ENCODE measurements at places on chromosomes 6 and 20.
A peak's percentile ranks its signal among the peaks of the same experiment; 100 is the strongest.

DNA sequence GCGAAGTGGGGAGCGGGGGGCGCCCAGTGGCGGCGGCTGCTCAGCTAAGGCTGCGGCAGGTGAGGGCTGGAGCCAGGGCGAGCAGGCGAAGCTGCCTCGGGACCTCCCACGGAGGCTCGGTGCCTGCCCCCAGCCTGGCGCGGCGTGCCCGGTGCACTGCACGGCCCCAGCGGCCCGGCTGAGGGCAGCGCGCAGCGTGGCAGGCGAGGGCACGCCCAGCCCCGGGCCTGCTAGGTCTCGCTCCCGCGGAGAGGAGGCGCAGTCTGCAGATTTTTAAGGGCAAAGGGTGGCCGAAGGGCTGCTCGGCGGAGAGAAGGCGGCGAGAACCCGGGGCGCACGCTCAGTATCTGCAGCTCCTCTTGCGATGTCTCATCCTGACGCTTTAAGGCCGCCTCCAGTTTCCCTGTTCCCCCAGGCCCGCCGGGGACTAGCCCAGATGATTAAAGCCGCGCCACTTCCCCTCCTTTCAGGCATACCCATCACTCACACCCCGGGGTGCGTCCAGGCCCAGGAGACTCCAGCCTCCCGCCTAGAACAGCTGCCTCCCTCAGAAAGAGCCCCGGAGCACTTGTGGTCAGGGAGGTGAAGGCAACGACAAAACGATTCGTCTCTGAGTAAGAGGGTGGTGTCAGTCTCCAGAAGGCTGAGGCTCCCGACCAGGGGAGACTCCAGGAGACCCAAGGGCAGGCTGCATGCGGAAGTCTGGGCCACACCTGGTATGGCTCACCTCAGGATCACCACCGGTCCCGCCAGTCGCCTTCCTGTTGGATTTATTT lies at the start of gene FERMT1:
FERMT1 (minus strand) TSS at position 158 of the 776 bp plus-strand sequence. CDS start 3,476 bp downstream, outside the sequence.
- peak; percentile 59 for DNase-seq

GRCh38 chr20:55567826-55568225 lies 437.5 kb downstream of the CBLN4 start:
- no peak for DNase-seq

GRCh38 chr20:59743767-59744485 lies 139.6 kb downstream of the PHACTR3 start:
- no peak for DNase-seq

- no peak for DNase-seq
These were observed 29.4 kb downstream of the ZNF292 start for GRCh38 chr6:87184762-87185250.

DNA sequence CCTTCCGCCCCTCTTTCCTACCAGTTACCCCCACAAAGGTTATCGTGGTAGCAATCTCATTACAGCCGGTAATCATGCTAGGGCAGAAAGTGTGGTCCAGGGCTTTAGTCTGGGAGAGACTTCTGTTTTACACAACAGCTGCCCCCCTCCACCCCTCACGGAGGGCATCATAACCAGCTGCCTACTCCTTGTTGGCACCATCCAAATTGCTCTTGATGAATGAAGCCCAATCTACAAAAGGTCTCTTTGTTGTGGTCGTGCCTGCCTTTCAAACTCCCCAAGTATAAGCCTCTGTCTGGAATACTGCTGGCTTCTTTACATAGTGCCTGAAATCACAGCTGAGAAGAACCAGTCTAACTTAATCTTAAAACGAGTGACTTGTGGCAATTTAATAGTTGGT lies 157.9 kb downstream of the INSM1 start:
- DNase-seq, result no peak

GRCh38 chr6:137486416-137486815 lies 7.8 kb downstream of the OLIG3 start:
- DNase-seq, result no peak

DNA sequence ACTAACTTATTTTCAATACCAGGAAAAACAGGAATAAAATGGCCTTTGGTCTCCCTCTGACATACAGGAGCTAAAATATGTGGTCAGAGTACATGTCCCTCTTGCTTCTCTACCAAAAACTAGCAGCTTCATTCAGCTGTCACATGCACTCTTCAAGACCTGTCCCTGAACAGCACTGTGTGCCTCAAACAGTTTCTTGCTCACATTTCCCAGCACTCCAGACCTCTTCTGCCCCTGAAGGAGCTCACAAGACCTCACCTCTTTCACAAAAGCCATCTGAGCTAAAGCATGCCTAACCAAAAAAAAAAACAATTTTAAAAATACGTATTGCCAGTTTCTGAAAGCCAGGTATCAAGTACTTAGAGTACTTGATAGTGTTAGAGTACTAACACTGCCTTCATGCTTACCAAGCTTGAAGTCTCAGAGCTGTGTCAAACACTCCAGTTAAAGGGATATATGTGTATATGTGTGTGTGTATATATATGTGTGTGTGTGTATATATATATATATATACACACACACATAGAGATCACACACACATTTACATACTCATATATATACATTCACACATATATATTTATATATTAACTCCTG lies 148.3 kb upstream of the POU3F2 start:
- no peak for DNase-seq

- DNase-seq, result no peak
These were observed 92.0 kb upstream of the PRDM1 start for GRCh38 chr6:105994118-105994590.

DNA sequence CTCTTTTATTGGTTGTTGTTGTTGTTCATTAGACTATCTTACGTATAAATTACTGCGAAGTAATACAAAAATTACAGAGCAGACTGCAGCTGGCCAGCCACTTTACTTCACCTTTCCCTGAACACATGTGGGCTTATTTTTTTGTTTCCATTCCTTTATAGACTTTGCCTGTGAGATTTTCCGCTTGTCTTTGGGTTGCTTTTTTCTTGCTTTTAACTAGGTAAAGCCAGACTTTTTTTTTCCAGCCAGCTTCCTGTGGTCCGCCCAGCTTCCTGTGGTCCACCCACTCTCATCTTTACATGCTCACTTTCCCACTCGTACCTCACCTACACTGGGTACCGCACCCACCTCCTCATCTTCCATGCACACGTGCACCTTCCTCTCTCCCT lies 79.0 kb downstream of the IPCEF1 start:
- no peak for DNase-seq

DNA sequence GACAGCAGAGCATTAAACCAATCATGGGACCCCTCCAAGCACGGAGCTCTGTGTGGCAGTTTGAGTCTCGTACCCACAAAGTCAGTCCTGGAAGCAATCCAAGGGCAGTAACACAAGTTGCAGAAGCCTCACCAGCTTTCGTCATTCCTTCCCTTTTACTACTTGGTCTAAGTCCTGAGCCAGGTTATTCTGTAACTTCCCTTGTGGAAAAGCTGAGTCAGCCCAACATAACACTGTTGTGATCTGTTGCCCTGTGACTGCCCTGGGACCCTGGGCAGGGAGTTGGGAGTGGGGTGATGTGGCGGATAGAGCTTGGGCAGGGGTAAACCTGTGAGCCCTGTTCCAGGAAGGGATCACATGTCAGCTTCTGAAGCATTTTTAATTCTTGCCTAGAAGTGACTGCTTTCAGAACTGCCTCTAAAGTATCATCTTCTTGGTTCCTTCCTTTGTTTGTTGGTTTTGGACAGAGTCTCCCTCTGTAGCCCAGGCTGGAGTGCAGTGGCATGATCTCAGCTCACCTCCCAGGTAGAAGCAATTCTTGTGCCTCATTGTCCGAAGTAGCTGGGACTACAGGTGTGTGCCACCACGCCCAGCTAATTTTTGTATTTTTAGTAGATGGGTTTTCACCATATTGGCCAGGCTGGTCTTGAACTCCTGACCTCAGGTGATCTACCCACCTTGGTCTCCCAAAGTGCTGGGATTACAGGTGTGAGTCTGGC lies 183.7 kb upstream of the JAG1 start:
- peak; percentile 45 for DNase-seq

DNA sequence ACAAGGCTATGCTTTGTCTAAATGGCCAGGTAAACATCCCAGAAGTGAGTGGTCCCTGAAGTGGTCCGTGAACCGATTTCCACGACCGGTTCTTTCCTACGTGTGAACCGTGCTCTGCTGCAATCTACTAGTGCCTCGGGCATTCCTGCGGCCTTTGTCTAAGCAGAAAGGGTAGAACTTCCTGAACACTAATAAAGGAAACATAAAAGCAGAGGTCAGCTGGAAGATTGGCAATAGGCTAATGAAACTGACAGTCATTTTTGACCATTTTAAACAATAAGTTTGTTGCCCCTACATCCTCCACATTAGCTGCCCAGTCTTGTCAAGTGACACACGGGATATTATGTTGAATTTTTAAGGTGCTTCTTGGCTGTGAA lies 410.0 kb downstream of the PLCB1 start:
- DNase-seq, result no peak

DNA sequence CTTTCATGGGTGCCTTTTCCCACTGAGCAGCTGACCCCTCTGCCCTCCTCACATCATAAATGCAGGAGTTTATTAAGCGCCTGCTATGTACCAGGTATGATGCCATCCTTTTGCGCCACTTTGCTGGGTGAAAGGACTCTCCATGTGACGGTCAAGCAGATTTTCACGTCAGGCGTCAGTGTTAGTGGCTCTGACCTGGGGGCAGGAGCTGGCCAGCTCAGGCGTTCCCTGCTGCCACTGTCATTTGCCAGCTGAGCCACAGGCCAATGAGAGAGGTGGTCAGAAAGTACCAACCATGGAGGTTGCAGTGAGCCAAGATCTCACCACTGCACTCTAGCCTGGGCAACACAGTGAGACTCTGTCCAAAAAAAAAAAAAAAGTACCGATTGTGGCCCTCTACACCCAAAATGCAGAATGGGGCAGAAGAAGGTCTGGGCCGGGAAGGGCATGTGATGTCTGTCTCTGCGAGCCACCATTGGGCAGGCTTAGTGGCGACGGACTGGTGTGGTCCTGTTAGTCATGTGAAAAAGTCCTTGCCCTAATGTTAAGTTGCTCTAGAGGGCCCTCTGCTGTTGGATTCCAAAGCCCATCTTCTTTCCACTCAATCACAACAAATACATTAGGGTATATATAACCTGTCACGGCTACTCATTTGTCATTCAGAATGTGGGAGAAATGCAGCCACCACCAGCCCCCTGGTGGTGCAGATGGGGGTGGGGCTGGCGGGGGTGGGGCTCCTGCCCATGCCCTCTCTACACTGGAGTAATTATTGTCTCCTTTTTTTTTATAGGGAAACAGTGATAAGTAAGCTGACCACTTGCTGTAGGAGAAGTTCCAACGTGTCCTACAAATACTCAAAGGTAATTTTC lies 18.4 kb upstream of the SLC22A1 start:
- DNase-seq, result no peak

DNA sequence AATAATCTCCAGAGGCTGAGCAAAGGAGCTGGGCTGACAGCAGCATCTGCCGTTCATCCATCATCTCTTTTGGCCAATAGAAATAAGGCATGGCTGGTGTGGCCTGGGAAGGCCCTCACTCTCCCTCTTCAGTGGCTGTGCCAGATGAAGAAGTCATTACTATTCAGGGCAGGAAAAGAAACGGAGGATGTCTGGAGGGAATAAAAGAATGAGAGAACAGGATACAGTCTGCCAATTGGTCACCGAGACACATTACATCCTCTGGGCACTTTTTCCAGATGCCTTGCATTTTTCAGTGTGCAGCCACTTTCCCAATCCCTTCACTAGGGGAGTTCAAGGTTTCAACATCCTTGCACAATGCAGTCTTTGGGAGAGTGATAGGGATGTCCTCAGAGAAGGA lies 32.2 kb upstream of the VGLL2 start:
- DNase-seq, result peak; percentile 43

DNA sequence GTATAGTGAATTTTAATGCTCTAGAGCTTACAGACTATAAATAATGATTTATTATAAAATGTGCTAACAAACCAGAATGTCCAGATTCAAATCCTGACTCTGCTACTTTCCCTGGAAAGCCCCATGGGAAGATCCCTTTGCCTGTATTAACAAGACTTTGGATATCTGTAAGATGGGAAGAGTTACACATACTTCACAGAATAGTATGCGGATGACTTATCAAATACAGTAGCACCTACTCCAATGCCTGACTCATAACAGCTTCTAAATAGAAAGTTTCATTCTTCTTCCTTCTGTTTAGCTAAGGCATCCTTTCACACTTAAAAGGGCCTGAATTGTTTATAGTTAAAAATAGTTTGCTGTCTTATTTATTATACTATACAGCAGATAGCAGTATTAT lies 166.3 kb downstream of the KCNQ5 start:
- no peak for DNase-seq

DNA sequence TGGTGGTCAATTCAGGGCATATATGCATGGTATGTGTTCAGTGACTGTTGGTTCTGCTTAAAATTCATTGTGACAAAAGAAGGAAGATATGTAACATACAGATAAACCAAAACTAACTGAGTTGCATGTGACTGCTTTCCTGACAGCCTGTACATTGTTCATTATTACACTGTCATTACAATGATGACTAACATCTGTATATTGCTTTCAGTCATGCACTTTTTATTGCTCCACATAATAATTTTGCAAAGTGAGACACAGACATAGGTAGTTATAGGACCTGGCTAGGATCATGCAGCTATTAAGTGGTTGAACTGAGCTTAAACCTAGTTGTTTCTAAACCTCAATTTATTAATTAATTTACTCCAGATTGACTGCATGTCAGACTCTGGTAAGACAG lies 703.2 kb downstream of the HDGFL1 start:
- no peak for DNase-seq

GRCh38 chr6:149314325-149314905 lies 3.1 kb upstream of the TAB2 start:
- DNase-seq, result no peak

GRCh38 chr20:40283689-40284088 lies 405.3 kb downstream of the MAFB start:
- DNase-seq, result no peak

DNA sequence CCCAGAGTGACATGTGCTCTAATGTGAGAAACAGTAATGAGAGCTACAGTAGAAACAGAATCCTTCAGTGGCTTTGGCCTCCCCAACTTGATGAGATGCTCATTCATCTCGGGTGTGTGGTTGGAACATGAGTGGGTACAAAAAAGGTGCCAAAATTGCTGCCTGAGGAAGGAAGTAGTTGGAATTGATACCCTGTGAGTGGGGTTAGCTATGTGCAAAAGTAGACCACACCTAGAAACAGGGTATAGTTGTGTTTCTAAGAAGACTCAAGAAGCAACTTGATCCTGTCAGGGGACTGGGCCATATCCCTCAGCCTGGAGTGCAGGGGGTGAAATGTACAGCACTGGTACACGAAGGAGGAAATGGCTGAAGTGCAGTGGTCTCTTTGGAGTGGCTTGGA lies 206.4 kb upstream of the SUPT3H start:
- DNase-seq, result no peak

GRCh38 chr6:150575836-150576235 lies 23.8 kb upstream of the PLEKHG1 start:
- no peak for DNase-seq

GRCh38 chr6:133644548-133644891 lies 244.4 kb upstream of the TCF21 start:
- DNase-seq, result no peak

GRCh38 chr6:168400037-168400436 lies 40.9 kb upstream of the SMOC2 start:
- peak; percentile 76 for DNase-seq

DNA sequence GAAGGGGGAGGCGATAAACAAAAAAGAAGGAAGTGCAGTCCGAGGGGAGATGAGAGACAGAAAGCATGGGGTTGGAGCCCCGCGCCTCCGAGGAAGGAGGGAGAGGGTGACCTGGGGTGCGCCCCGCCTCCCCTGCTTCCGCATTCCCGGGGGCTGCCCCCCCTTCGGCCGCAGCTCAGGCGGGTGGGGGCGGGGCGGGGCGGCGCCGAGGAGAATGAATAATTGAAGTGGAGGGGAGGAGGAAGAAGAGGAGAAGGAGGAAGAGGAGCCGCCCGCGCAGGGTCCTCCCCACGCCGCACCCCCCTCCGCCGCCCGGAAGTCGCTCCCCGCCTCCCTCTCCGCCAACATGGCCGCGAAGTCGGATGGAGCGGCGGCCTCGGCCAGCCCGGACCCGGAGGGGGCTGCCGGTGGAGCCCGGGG lies at the start of gene XKR7:
XKR7 (plus strand) TSS at position 322 of the 420 bp plus-strand sequence; CDS start at position 347, 25 bp downstream.
- DNase-seq, result no peak
